ENCODE measurements at places on chromosomes 1 and 21.

DNA sequence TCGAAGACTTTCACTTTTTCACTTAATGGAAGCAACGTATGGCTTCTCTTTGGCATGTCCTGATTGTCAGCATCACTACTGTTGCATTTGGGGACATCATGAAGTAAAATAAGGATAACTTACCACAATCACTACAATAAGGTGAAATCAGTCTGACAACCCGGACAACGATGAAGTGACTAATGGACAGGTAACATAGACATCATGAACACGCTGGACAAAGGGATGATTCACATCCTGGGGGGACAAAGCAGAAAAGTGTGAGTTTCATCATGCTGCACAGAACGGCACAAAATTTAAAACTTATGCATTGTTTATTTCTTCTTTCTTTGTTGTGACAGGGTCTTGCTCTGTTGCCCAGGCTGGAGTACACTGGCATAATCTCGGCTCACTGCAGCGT is 53.9 kb downstream of the FH start:
- DNase-seq = no peak

- DNase-seq = no peak
Measured at GRCh38 chr21:14491269-14491681, 54.8 kb downstream of the SAMSN1 start.

GRCh38 chr1:37274486-37274885 is 199.9 kb upstream of the ZC3H12A start:
- DNase-seq = no peak

GRCh38 chr21:16536643-16537434 is 807.1 kb downstream of the USP25 start:
- no peak for DNase-seq

DNA sequence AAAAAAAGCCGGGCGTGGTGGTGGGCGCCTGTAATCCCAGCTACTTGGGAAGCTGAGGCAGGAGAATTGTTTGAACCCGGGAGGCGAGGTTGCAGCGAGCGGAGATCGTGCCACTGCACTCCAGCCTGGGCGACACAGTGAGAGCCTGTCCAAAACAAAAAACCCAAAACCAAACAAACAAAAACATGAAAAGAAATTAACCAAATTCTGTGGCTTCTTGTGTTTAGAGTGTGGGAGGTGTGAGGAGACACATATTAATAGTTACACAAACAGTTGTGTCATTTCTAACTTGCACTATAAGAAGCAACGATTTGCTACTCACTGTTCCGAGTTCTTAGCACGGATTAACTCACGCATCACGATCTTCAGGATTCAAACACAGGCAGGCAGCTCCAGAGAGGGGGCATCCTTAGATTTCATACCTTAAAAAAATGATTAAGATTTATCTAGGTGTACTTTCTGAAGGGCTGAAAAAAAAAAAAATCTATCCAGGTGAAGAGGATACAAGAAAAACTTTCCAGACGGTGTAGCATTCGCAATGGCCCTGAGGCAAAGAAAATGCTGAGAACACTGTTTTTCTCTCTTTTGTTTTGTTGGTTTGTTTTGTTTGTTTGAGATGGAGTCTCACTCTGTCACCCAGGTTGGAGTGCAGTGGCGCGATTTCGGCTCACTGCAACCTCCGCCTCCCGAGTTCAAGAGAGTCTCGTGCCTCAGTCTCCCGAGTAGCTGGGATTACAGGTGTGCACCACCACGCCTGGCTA is 713 bp upstream of the HMGCL start:
- no peak for DNase-seq

DNA sequence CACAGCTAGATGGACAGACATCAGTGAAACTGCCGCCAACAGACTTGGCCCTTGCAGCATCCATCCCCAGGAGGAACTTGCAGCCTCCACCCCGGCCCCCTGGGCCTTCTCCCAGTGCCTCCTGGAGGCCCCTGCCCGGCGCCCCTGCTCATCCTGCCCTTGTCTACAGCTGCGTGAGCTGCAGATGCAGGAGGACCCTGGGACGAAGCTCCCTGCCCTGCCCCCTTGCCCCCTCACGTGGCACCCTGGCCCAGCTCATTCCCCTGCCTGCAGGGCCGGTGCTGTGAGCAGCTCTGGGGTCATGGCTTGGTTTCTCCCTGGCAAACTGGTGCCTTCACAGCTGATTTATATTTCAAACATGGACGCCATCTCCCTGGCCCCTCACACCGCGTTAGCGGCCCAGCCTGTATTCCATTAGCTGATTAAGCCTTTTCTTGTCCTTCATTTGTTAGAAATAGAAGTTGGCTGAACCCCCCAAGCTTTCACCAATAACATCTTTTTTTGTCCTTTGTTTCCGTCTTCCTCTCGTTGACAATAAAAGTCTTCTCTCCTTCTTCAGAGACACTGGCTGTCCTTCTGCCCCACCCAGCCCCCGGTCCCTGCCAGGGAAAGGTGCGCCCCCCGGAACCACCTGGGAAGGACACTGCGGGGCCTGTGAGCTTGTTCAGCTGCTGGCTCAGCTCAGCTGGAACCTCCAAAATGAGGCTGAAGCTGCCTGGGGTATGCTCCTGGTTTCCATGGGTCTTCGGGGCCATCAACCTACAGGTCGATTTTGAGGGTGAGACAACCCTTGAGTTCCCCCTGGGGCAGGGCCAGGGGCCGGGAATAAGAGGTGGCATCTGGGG is 34.0 kb upstream of the SLC19A1 start:
- no peak for DNase-seq

DNA sequence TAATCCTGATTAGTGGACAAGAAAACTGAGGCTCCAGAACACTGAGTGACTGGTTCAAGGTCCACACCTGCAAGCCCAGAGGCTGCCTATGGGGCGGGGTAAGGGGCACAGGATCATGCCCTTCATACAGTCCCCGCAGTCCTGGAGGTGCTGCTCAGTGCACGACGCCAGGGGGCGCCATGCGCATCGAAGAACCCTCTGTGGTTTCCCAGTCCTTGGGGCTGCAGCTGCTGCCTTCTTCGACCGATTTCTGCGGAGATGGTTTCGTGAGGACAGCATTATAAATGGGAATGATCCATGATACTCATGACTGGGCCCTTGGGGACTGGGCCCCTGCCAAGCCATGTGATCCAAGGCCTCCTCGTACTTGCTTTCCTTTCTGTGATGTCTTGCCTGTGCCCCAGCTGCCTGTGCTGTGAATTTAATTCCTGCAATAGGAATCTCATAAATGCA is 37.1 kb upstream of the ARHGEF10L start:
- no peak for DNase-seq

DNA sequence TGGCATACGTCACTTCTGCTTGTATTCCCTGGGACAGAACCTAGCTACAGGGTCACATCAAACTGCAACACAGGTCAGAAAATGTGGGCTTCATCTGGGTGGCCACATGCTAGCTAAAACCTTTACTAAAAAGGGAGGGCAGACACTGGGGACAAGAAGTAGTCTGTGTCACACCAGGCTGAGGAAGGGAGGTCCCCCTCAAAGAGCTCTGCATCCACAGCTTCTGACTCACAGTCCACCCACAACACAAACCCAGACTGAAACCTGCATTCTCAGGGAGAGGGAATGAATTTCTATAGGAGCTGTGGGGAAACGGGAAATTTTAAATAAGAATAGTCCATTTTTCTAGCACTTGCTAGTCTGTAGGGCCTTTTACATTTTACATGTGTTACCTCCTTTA is 16.2 kb downstream of the OLIG2 start:
- DNase-seq = no peak

- no peak for DNase-seq
Measured at GRCh38 chr1:165306543-165307434, 49.7 kb downstream of the LMX1A start.

DNA sequence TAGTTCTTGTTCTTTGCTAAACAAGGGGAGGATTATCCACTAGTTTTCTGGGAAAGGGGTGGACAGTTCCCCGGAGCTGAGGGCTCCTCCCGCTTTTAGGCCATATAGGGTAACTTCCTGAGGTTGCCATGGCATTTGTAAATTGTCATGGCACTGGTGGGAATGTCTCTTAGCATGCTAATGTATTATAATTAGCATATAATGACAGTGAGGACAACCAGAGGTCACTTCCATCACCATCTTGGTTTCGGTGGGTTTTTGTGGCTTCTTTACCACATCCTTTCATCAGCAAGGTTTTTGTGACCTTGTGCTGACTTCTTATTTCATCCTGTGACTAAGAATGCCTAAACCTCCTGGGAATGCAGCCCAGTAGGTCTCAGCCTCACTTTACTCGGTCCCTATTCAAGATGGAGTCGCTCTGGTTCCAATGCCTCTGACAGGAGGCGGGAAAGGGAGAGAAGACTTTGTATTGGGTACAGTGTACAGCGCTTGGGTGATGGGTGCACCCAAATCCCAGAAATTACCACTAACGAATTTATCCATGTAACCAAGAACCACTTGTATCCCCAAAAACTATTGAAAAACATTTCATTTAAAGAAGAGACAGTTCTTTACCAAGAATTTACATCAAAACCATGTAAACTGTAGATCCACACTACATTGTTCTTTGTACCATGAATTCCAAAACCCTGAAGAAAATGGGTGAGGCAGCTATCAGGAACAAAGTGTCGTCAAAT is 8.7 kb upstream of the SLC2A5 start:
- no peak for DNase-seq

DNA sequence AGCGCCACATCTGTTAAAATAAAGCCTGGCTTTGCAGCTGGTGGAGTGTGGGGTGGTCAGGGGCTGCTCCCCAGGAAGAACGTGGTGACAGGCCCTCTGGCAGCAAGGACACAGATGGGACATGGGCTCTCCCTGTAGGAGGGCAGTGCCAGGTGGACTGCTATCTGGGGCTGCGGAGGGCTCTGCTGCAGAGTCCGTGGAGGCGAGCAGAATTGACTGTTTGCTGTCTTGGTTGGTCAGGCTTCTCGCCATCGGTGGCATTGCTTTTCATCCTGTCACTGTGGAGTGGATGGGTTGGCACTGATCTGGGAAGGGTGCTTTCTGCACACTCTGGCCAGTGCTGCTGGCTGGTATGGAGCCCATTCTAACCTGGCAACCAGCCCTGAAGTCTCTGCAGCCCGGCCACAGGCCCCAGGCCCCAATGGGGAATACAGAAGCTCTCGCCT is 103.0 kb downstream of the LAMC2 start:
- no peak for DNase-seq

DNA sequence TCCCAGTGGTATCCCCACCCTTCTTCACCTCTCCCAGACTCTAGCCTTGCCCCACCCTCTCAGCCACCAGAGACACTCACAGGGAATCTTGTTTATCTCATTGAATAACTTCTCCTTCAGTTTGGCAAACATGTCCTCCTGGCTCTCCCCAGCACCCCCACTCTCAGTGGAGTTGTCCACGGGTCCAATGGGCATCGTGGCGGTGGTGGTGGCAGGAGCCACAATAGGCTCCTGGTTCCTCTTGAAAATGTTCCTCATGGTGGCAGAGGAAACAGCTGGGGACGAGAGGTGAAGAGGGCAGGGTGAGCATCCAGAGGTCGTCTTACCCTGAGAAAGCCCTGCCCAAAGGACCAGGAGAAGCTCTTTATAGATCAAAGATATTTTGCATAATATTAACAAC is 104.7 kb downstream of the SYT2 start:
- DNase-seq = no peak

GRCh38 chr1:27339213-27339612 is 2.6 kb upstream of the SYTL1 start:
- no peak for DNase-seq

- DNase-seq = no peak
Measured at GRCh38 chr1:92343061-92343460, 44.2 kb downstream of the RPAP2 start.

DNA sequence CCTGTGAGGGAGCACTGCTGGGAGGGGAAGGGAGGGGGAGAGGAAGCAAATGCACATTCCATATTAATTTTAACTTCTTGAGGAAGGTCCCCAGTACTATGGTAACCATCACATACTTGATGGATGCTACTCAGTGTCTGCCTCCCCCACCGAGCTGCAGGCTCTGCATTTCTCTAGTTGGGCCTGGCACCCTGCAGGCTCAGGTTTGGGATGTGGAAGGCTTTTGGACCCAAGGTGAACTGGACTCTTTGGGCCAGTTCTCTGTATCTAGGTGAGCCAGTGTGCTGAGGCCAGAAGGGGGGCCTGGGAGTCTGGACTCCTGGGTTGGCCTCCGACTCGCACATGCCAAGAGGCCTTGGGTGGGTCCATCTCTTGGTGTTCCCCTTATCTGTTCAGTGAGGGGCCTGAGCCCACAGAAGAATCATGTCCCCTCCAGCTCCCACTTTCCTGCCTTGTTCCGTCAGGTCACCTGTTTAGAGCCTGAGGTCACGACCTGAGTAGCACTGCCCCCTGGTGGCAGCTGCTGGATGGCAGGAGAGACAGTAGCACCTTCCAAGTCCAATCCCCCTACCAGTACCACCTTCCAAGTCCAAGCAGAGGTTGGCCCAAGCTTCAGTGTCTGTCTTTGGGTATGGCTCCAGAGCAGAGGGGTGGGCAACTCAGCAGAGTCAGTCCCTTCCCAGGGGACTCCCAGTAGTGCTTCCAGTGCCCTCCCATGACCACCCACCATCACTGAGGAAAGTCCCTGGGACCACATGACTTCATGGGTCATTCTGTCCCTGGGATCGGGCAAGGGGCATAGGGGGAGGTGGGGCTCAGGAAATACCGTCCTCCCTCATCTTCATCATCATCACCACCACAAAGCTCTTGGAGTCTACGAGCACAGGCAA is 241.8 kb downstream of the TRABD2B start:
- no peak for DNase-seq

DNA sequence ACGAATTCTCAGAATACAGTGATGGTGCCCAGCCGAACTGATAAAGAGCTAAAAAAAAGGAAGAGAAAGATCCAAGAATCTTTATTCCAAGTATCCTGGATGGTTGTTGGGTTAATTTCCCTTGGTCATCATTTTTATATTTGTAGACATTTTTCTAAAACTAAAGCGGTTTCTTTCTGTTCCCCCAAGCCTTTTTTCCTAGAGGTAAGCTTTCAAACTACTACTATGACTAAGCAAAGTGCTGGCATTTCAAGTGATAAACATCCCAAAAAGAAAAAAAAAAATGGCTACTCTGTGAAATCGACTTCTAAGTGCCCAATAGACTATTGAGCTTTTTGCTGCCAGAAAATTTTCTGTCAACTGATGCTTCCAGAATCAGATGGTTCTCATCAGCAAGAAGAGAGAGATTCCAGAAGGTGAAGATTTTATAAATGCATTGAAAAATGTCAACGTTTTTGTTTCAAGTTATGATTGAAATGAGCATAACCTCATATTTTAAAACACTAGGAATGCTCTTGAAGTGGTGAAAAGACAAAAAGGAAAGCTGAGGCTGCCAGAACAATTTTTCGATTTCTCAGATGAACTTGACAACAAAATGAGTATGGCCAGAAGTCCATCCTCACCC is 96.1 kb upstream of the ZC3H11B start:
- no peak for DNase-seq

DNA sequence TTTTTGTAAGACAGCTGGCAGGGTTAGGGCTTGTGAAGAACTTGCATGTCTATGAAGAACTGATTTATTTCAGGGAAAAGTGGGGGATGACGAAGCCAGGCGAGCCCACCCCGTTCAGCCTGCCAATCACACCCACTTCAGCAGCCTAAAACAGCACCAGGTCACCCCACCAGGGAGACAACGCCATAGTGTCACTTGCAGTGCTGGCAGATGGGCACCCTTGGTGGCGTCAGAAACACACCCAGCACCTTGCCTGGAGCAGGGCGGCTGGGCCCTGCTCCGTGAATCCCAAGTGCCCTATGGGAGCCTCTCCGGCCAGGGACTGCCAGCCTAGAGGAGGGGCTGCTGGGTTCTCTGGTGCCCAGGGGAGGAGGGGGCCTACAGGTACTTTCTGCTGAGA is 5.0 kb upstream of the NADK start:
- no peak for DNase-seq

GRCh38 chr1:59885160-59885832 is 41.3 kb downstream of the CYP2J2 start:
- no peak for DNase-seq
